A549 treated with ZK216348 at 1 μM for 4 hours (cell line): ENCODE measurements at places on chromosomes 7 and 10. TPM values are rescaled to one million over a fixed set of nuclear protein-coding genes. Genes with fewer than 3 reads are reported as not detected.

Gene CNNM1
- total RNA-seq: 18.8 to 27.2 TPM (median 21.9 TPM) in 5 replicates

Gene TMEM184A
- 6.8 to 14.2 TPM (median 11.3 TPM) in 5 replicates for total RNA-seq

Gene MALSU1
- total RNA-seq: 67.7 to 91.6 TPM (median 89.2 TPM) in 5 replicates

Gene LMOD2
- total RNA-seq: not detected in 5 replicates

Gene SYT15
- 2.0 to 3.9 TPM (median 2.3 TPM) in 5 replicates for total RNA-seq

Gene MOGAT3
- not detected in 5 replicates for total RNA-seq

Gene ATG9B
- total RNA-seq: 0.25 to 0.94 TPM (median 0.43 TPM) in 5 replicates

Gene TAC1
- not detected in 5 replicates for total RNA-seq

Gene DRGX
- total RNA-seq: not detected in 5 replicates

Gene COL1A2
- not detected in 5 replicates for total RNA-seq

Gene KEL
- 0.05 TPM in 1 of 5 replicates, not detected in the others for total RNA-seq
